ENCODE measurements at places on chromosomes 12 and 14.

DNA sequence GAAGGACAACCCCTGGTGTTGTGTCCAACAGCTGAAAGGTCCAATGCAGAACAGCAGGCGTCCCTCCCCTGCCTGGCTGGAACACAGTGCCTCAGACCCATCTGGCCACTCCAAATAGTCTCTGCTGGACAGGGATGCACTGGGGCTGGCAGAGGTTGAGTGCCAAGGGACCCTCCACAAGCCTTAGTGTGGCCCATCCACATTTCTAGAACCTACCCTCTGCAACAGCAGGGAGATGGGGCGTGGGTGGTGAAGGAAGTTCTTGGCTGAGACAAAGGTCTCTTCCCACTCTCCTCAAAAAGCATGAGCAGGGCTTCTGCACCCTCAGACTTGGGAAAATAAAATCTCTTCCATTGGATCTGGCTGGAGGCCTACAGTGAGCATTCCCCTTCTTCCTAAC, 36.5 kb downstream of the LTBP2 start:
- no peak for DNase-seq

GRCh38 chr12:130374083-130374482, 36.4 kb downstream of the PIWIL1 start:
- DNase-seq = no peak

GRCh38 chr14:101844751-101845150, 83.2 kb downstream of the PPP2R5C start:
- DNase-seq = no peak

DNA sequence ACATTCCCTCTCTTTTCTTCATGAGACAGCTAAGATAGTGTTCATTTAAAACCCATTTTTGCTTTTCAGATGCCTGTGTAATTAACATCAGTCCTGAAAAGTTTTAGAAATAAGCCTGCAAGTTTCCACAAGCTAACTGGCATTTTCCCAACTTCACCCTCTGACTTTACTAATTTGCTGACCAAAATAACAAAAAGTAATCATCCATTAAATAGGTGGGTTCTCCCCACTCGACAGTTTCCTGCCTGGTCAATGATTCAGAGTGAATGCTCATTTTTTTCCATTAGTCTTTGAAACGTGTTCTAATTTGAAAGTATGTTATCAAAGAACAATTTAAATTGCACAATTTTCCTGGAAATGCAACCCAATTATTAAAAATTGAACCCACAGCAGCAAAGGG, 23.6 kb downstream of the NELL2 start:
- DNase-seq = no peak

DNA sequence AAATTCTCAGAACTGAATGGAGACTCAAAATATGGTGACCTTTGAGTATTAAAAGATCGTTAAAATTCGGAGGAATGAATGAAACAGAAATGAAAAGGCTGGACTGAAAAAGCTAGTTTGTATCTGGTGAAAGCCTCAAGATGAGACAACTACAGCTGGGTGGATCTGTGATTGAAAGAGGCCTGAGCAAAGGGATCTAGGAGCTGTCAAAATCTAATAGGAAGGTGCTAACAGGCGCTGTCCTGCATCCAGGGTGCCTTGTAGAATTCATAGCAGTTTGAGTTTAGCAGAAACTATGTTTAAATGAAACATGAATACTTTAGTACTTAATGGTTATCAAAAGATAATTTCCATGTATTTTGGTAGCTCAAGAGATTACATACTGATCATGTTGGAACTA, 2.3 kb downstream of the YY1 start:
- no peak for DNase-seq

DNA sequence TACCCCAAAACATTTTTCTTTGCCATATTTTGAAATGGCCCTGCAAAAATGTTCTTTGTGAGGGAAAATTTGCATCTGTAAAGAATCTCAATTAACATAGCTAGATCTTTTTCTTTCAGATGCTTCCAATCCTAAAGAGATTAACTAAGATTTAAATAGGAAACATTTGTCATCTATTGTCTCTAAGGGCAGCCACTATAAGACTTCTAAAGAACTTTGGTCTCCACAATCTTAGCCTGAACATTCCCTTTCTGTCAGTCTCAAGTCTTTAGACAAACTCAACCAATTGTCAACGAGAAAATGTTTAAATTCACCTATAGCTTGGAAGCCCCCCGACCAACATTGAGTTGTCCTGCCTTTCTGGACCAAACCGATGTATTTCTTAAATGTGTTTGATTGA, 71.1 kb upstream of the RASSF8 start:
- DNase-seq = no peak

- no peak for DNase-seq
Observed at GRCh38 chr12:94615260-94616181, 34.8 kb downstream of the TMCC3 start.

DNA sequence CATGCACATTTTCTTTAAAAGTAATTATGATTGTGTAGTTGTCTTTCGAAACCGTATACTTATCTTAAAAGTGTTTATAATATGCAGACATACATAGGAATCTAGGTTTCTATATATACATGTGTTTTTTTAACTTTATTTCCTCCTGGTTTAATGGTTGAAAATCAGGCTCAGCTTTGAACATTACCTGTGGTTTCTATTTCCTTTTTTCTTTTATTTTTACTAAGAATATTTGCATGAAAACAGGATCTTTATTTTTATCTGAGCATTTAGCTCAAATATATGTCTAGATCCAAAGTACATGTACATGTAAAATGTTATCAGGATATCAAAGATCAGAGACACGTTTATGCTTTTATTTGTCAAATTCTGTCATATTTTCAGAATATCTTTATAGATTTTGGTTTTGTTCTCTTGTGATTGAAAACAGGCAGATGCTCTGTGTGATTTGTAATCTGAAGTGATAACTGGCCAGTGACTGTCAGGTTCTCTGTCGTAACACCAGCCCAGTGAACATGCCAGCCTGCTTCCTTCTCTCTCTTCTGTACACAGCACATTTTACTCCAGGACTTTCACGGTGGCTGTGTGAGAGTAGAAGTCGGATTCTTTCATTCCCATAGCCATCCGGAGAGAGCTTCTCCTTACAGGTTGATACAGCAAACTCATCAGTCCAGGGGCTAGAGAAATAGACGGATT, 13.7 kb downstream of the TCTN1 start:
- no peak for DNase-seq

- DNase-seq = no peak
Observed at GRCh38 chr12:38350342-38351174, 34.0 kb downstream of the ALG10B start.

DNA sequence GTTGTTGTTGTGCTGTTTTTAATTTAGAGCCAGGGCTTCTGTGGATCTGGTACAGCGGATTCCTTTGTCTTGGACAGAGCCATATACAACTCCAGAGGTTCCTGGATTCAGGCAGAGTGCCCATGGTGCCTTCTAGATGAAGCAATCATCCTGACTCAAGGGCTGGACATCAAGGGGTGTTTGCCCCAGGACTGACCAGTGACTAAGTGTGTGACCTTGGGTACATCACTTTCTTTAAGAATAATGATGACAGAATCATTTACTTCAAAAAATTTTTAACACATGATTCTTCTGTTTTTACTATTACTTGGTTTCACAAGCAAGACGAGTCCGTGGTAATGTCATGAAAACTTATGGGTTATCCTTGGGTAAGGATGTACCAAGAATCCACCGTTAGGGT, 397.3 kb downstream of the ZFP36L1 start:
- DNase-seq = no peak

DNA sequence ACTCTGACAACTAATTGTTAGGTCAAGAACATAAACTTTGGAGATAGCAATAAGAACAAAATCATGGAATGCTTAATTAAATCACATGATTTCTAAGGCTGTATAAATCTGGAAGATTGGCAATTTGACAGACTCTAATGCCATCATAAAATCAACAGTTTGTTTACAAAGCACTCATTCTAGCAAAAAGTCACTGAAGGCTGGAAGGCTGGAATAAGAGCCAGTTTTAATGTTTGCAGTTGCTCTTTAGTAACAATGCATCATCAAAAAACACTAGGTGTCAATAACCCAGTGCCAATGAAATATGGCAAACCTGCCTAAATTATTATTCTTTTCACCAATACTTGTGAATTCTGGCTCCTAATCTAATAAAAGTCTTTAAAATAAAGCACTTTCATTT, 65.0 kb downstream of the NUMB start:
- DNase-seq = no peak

DNA sequence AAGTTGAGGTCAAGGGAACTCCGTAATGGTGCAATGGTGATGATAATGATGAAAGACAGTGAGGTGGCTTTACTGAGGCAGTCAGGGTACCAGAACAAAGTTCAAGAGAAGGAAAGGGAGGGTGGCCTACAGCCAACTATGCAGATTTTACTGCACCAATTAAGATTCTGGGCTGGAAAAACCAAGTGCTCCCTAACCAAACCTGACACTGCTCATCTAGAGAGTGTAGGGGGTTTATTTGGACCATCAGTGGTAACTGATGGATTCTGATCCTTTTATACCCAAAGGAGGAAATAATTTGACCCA, 387 bp downstream of the LRRC9 start:
- no peak for DNase-seq

DNA sequence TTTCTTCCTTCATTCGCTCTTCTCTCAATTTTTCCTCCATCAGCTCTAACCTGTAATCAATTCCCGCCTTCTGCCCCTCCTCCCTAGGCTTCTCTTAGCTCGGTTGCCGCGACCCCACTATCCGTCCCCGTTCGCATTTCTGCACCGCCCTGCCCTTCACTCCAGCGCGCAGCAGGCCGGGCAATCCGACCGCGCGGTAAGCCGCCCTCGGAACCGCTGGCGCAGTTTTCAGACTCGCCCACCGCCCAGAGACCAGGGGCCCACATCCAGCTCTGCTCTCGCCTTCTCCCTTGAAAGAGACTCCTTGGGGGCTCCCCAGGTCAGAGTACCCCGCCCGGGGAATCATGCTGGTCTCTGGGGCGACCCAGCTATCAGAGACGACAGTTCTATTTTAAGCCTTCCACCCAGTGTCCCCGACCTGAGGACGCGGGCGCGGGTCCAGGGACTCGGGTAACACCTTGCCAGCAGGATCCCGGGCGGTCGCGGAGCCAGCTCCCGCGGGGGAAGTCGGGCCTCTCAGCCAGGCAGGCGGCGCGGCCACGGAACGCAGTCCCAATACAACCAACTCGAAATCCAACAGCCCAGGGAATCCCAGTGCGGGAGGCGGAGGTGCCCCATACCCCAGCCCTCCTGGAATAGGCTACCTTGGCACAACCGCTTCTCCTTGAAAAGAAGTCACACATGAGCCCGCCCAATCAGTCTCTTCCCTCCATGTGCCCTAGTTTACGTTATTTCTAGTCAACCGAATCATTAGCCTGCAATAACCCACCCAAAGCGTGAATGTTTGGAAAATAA, 5.7 kb upstream of the SLC38A4 start:
- DNase-seq = no peak

DNA sequence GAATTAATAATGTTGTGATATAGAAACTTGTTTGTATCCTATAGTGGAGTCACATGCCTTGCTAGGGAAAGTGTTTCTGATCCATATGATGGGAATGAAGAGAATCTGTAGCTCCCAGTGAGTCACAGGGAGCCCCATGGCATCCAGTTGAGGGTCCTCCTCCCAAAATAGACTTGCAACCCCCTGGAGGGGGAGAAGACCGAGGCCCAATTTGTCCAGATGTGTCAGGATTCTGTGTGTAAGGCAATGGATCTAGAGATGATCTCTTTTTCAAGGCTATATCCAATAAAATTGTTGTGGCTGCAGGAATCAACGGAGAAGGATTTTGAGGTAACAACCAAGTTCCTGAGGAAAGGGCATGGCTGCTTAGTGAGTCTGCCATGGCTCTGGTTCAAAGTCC, 121.8 kb downstream of the BCL11B start:
- DNase-seq = no peak

DNA sequence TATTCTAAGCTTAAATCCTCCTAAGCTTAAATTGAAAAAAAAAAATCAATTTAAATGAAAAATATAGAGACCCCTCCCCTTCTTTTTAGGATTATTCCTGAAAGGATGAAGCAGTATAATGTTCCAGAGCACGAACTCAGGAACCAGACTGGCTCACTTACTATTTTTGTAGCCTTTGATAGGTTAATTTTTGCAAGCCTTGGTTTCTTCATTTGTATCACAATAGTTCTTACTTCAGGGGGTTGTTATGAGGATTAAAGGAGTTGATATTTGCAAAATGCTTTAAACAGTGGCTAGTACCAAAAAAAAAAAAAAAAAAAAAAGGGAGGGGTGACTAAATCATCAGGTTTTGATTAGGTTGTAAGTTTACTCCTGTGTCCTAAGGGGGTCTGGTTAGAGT, 3.1 kb upstream of the RBM25 start:
- DNase-seq = no peak

DNA sequence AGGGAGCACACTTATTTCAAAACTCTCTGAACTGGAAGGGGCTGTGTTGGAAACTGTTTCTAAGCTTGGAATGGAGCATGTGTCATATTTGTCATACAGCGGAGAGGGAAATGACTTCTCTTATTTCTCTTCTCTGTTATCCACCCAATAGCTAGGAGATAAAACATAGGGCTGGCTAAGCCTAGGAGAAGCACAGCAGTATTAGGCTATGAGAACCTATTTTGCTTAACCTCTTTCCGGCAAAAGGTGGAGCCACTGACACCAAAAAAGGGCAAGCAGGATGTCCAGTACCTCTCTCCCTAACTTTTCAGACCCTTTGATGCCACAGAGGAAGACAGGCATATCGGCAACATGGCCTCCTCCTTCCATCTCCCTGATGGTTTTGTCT, 148.3 kb downstream of the CRADD start:
- no peak for DNase-seq

All from activated CD4-positive, alpha-beta T cell treated with anti-CD3 and anti-CD28 coated beads for 1 hour (primary cell).